ENCODE measurements at places on chromosomes 7 and 10.
A peak's percentile ranks its signal among the peaks of the same experiment; 100 is the strongest.

DNA sequence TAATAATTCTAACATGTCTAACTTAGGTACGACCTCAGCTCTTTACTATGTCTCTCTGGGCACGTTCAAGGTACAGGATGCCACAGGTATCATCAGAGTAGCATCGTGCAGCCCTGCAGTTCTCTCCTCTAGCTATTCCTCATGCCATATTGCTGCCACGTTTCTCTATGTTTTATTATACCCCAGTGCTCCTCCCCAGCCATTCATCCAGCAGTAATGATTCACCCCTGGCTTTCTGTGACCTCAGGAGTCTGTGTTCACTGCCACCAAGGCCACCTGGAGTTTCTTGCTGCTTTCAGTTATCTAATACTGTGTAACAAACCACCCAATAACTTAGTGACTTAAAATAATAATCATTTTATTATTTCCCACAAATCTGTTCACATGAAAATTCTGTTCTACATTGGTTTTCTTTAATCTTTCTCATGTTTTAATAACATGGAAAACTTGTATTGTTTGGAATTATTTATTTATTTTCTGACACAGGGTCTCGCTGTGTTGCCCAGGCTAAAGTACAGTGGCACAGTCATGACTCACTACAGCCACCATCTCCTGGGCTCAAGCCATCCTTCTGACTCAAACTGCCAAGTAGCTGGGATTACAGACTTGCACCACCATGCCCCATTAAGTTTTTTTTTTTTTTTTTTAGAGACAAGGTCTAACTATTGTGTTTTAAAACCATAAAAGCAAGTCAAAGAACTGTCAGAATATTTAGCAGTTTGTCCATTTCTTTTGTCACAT is 21.8 kb downstream of the REEP3 start:
- no peak for DNase-seq

- no peak for DNase-seq
These were observed 5.4 kb downstream of the COBL start for GRCh38 chr7:51311166-51311565.

DNA sequence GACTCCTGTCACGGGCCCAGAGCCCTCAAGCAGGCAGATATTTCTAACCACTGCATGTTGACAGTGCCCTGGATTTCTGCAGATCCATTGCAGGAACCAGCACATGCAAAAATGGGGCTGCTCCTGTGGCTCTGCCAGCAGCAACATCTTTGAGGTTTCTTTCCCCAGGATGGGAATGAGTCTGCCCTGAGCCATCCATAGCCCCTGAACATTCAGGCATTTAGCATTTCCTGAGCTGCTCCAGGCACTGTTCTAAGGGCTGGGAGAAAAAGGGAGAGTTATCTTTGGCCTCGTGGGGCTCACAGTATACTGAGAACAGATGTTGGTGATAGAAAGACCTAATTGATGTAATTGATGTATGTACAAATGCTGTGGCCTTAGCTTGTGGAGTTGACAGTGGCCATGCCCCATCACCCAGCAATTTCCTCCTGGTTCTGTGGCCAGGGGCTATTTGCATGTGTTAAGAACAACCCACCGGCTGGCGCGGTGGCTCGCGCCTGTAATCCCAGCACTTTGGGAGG is 66.0 kb upstream of the LRRC4 start:
- no peak for DNase-seq

- DNase-seq, result no peak
These were observed 12.8 kb upstream of the CARD11 start for GRCh38 chr7:3056234-3057065.

DNA sequence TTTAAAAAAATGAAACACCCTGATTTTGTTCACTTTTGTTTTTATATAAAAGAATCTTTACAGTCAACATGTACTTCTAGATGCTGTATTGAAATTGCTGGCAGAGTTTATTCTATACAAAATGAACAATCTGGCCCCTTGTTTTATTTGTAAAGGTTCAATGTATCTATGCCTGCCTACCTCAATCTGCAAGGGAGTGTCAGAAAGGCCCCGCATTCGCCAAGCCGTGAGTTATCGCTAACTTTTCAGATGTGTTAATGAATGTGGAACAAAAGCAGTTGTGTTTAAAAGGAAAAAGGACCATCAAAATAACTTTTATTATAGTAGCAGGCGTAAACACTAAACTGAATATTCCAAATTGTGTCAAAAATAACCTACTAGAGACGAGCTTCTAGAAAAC is 14.6 kb downstream of the LUC7L2 start:
- DNase-seq, result no peak

- DNase-seq, result no peak
These were observed 397.2 kb upstream of the NPVF start for GRCh38 chr7:25625306-25625992.

DNA sequence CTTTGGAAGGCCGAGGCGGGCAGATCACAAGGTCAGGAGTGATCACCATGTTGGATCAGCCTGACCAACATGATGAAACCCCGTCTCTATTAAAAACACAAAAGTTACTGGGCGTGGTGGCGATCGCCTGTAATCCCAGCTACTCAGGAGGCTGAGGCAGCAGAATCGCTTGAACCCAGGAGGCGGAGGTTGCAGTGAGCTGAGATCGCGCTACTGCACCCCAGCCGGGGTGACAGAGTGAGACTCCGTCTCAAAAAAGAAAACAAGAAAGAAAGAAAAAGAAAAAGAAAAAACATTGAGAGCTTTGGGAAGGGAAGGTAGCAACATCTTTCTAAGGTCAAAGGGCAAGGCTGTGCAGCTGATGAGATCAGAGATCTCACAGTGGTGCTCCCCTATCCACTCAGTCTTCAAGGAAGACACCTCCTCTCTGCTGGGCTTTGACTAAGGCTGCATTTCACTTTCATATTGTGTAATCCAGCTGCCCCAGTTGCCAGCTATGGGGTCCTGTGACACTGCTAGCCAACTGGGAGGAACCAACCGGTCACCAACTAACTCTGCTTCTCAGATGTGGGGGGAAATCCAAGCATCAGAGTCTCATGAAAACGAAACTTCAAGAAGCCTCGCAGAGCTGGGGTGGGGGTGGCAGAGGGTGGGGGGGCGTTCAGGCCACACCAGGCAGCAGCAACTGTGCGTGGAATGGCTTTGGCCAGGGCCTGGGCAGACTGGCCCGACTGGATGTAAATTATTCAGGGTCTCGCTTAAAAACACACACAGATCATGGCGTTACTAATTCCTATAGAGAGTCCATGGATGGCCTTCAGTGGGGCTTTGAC is 1.5 kb downstream of the IL15RA start:
- peak; percentile 19 for DNase-seq

DNA sequence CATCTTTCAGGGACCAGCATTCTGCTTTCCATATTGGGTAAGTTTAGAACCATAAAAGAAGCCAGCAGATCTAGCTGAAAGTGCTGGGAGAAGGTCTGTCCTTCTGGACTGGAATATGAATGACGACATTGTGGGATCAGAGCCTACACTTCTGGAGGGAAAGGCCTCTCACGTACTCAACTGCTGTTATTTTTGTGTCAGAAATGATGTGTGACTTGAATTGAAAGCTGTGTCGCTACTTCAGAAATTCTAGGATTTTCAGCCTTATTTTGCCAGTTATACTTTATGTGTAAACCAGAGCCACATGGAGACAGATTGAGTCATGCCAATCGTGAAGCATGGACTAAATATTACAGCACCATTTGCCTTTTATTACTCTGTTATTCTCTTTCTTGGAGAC is 231.0 kb downstream of the KIAA1217 start:
- DNase-seq, result no peak

DNA sequence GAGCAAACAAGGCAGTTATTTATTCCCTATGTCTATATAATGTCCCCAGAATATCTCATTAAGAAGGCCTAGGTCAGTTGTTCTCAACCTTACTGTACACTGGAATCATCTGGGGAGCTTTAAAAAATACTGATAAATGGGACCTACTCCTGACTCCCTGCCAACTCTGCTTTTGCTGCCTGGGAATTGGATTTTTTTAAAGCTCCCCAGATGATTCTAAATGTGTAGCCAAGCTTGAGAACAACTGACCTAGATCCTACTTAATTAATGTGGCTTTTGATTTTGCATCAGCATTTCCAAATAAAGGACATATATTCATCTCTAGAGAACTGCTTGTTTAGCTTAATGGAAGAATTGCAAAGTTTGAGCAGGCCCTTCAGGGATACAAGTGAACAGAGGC is 91.7 kb upstream of the HPS1 start:
- DNase-seq, result no peak

DNA sequence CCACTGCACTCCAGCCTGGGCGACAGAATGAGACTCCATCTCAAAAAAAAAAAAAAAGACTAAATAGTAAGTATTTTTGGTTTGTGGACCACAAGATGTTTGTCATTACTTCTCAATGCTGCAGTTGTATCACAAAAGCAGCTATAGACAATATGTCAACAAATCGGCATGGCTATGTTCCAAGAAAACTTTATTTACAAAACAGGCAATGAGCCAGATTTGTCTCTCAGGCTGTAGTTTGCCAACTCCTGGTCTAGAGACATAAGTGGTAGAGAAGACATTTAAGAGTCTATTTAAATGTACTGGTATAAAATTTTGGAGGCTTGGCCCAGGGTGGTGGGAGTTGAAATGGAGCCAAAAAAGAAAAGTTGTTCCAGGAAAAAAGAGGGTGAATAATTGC is 185.8 kb downstream of the SORCS1 start:
- no peak for DNase-seq

DNA sequence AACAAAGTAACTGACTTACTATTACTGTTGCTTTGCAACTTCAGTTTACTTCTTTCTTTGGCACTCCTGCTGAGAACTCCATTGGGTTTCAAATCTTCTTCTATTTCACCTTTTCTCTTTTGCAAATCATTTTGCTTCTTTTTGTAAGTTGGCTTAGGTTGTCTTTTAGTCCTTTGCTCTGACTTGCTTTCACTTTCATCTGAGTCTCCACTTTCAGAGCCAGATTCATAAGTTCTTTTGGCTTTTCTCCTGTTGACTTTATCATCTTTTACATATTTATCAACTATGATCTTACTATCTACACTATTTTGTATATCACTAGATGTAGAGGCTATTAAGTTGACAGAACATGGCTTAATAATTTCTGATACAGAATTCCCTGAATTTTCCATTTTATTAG is 73.4 kb downstream of the NRBF2 start:
- DNase-seq, result no peak

GRCh38 chr7:118185163-118185860 is 1.3 kb downstream of the LSM8 start:
- no peak for DNase-seq

- no peak for DNase-seq
These were observed 431.5 kb upstream of the PCDH15 start for GRCh38 chr10:55232553-55232952.

GRCh38 chr7:138838166-138838565 is 40.2 kb upstream of the ATP6V0A4 start:
- no peak for DNase-seq

GRCh38 chr7:107957436-107957835 is 45.5 kb downstream of the LAMB1 start:
- no peak for DNase-seq

DNA sequence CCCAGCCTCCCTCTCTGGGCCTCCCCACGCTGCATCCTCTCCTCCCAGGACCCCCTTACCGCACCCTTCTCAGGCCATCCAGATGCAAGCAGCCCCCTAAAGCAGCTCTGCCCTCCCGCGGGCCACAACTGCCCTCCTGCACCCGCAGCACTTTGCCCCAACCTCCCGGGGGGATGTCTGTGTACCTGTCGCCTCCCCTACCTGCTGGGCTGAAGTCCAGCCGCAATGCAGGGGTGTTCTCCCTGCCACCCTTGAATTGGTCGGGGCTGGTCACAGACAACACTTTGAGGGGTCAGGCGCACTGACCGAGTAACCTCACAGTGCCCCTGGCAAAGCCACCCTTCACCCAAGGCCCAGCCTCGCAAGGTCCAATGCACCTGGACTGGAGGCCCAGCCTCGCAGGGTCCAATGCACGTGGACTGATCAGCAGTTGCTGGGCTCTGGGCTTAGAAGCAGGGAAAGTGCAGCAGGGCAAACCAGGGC is 8.3 kb upstream of the CALML5 start:
- DNase-seq, result no peak

GRCh38 chr7:150942001-150942590 is 36.0 kb downstream of the KCNH2 start:
- peak; percentile 19 for DNase-seq

DNA sequence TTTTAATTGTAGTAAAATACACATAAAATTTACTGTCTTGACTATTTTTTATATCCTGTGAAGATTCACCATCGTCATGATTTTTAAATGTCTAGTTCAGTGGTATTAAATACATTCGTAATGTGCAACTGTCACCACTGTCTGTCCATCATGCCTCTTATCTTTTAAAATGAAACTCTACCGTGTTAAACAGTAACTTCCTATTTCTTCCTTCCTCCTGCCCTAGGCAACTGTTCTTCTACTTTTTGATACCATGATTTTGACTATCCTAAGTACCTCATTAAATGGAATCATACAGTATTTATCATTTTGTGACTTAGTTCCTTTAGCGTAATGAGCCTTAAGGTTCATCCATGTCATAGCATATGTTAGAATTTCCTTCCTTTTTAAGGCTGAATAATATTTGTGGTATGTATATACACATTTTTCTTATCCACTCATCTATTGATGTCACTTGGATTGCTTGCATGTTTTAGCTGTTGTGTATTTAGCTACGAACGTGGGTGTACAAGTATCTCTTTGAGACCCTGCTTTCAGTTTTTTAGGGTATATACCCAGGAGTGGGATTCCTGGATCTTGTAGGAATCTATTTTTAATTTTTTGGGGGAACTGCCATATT is 13.5 kb downstream of the SLK start:
- no peak for DNase-seq

DNA sequence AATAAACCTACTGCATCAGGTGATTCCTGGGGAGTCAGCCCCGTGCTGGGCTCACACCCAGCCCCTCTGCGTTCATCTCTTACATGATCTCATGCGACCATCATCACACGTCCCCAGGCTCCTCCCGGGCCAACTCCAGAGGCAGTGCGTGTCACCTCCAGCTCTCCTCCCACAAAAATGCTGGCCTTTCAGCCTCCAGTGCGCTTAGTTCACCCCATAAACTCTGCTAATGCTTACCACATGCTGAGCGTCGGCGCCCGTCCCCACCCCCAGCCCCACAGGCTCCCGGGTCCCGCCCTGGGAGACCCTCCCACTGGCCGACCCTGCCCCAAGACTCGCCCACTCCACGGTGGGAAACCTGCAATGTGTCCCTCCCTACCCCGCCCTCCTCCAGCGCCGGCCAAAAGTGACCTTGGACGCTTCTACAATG is 816 bp upstream of the SDK1 start:
- no peak for DNase-seq

GRCh38 chr7:45650404-45651394 is 76.5 kb downstream of the ADCY1 start:
- DNase-seq, result no peak

- no peak for DNase-seq
These were observed 68.3 kb downstream of the NAMPT start for GRCh38 chr7:106216517-106216922.

Data from stimulated activated CD8-positive, alpha-beta memory T cell treated with anti-CD3 and anti-CD28 coated beads, Interleukin-2, amount 100 ng/mL, for 1 hour (primary cell).